ENCODE measurements at places on chromosomes 13 and 19.
A peak's percentile ranks its signal among the peaks of the same experiment; 100 is the strongest.

DNA sequence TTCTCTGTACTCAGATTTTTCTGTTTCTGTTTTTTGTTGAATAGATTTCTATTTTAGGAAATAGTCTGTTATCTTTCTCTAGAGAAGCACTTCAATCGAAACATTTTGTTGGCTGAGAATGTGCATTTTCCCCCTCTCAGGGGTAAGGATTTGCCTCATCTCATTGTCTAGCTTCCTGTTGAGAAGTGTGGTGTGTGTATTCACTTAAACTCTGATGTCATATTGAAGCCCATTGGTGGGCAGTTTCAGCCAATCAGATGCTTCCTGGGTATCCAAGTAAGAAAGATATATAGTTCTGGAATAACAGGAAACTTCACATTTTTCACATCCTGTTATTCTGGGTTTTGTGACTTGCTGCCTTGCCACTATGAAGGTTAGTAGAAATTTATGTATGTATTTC lies 87.6 kb downstream of the ARHGEF7 start:
- no peak for DNase-seq

GRCh38 chr13:49225223-49226042 lies 5.3 kb downstream of the MLNR start:
- no peak for DNase-seq

- no peak for DNase-seq
Measured at GRCh38 chr13:51585696-51586095, 1.4 kb downstream of the WDFY2 start.

DNA sequence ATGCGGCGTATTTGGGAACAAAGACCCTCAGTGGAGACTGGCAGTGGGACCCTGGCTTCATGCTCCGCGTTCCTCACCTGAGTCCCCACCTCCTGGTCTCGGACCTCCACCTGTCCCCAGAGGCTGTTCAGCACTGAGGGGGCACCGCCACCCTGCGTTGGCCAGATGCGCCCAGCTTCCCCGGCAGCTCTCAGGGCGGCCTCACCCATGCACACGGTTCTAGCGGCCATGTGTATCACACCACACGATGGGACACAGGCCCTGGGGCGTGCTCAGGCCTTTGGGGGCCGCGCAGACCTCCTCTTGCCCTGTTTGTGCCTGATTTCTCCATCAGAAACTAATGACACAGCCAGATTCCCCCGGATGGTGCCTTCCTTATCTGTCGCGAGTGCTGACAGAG lies 138.1 kb downstream of the KDM4B start:
- no peak for DNase-seq

DNA sequence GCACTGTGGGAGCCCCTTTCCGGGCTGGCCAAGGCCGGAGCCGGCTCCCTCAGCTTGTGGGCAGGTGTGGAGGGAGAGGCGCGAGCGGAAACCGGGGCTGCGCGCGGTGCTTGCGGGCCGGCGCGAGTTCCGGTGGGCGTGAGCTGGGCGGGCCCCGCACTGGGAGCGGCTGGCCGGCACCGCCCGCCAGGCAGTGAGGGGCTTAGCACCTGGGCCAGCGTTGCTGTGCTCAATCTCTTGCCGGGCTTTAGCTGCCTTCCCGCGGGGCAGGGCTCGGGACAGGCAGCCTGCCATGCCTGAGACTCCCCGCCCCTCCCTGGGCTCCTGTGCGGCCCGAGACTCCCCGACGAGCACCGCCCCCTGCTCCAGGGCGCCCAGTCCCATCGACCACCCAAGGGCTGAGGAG lies 405.2 kb upstream of the PRR20A start:
- no peak for DNase-seq

DNA sequence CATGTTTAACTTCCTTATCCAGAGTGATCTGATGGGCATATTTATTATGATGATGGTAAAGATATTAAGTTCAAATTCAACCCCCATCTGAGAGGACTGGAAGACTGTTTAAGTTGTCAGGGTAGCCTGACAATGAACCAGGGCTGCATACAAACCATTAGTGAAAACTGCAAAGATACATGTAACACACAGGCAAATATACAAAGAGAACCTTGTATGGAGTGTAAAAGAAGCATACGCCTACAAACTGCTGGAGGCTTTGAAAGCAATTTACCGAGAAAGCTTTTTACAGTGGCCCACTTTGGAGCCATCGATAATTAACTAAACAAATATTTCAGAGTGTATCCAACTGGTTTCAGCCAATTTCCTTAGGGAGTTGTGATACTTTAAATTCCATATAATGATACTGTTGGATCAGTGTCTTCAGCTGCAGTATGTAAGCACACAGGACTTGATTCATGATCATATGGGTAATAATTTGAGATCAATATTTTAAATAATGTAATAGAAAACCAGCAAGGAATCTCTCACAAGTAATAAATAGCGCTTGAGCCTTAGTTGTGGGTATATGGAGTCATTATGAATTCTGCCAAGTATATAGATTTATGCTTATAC lies 231.5 kb upstream of the SPRY2 start:
- no peak for DNase-seq

GRCh38 chr13:91644806-91645205 lies 246.4 kb downstream of the GPC5 start:
- no peak for DNase-seq

- DNase-seq = peak; percentile 43
Measured at GRCh38 chr19:17794731-17795494, at the start of gene B3GNT3. B3GNT3 (plus strand) TSS chr19:17795138; CDS start chr19:17807808, 12,670 bp downstream.

DNA sequence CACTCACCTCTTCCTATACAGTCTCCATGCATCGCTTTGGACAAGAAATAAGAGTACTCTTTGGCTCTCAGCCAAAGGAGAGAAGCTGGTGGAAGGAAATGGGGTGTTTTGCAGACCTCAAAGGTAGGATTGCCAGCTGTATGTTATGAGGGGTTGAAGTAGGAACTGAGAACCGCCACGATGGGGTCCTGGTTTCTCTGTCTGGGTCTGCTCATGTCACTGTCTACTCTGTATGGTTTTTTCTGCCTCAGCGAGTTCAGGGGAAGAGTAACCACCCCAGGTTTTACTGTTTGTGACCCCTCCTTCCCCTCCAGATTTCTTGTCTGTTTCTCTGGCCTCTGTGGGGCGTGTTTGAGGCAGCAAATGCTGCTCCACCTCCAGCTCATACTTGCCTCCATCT lies 4.1 kb downstream of the ZNF805 start:
- no peak for DNase-seq

Measured in activated naive CD8-positive, alpha-beta T cell treated with anti-CD3 and anti-CD28 coated beads, Interleukin-2, amount 10 ng/mL, durations not matched to agents 7 days and 5 days (primary cell).